ENCODE measurements at places on chromosomes 3 and 15. TPM values are rescaled to one million over a fixed set of nuclear protein-coding genes. Genes with fewer than 3 reads are reported as not detected.

MAP2K5 gene
- 20.7 TPM for total RNA-seq

GOLGA8M gene
- 1.9 TPM for total RNA-seq

DNA sequence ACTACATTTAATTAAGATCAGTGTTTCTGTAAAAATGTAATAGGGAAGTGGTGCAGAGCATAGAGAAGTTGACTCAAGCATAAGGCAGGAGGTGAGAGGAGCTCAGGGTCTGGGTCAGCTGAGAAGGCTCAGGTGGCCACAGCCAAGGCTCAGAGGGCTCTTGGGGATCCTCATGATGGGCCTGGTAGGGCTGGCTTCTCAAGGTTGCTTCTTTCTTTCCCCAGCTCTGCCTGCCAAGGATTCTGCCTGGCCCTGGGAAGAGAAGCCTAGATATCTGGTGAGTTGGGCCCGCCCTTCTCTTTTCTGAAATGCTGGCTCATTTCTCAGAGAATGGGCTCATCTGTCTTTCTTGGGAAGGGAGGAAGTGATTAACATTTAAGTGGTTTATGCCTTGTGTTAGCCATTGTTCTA, 6.5 kb downstream of the ZNF589 start:
- peak; percentile 79 for DNase-seq

- no peak for DNase-seq
Observed at GRCh38 chr15:64917211-64917610, 5.5 kb downstream of the ANKDD1A start.

FBXW12 gene
- 6.0 TPM for total RNA-seq

GRCh38 chr3:196232154-196232881, 16.0 kb downstream of the SLC51A start:
- DNase-seq = no peak

- no peak for DNase-seq
Observed at GRCh38 chr3:171312741-171313140, 147.5 kb downstream of the TNIK start.

GRCh38 chr3:4656059-4656458, 162.9 kb downstream of the ITPR1 start:
- peak; percentile 75 for DNase-seq

LDHAL6B gene
- total RNA-seq = 3.6 TPM

DNA sequence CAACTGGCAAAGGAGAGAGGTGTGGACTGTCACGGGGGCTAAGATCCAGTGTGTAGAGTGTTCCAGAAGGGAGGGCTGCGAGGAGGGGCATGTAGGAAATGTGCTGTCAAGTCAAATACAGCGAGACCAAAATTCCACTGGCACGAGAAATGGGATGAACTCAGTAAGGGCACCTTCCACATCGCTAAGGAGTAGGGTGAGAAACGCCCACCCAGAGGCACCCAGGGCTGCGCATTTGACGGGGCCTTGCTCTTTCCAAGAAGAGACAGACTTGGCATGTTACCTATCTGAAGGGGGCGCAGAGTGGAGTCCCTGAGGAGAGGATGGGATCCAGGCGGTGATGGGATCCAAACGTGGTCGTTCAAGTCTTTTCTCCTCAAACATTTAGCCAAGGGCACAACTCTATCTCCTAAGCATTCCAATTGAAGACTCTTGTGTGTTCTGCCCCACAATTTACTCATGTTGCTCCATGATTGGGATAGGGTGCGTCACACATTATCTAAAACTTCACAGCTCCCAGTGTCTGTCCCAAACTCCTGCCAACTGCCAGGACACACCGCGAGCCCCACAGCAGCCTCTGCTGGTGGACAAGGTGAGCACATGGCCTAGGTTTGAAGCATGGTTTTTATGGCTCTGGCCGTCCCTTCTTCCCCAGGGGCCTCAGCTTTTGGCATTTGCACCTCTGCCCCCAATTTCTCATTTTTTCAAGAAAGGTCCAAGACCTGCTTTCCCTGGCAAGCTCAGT, 7.6 kb downstream of the SELENOS start:
- DNase-seq = no peak

DNA sequence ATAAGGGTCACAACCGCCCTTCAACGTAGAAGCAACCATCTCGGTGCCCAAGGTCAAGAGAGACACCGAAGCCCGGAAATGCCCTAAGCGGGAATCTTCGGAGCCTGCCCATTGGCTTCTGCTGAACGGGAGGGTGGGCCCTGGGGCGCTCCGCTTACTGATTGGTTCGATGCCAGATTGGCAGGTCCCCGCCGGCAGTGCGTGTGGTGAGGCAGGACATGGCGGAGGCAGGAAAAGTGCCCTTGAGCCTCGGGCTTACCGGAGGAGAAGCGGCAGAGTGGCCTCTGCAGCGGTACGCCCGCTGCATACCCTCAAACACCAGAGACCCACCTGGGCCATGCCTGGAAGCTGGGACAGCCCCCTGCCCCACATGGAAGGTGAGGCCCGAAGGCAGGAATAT, at the start of gene REC114:
TSS of gene REC114 (plus strand) at position 197 of the 400 bp plus-strand sequence. CDS start at position 219, 22 bp downstream.
- no peak for DNase-seq

DNA sequence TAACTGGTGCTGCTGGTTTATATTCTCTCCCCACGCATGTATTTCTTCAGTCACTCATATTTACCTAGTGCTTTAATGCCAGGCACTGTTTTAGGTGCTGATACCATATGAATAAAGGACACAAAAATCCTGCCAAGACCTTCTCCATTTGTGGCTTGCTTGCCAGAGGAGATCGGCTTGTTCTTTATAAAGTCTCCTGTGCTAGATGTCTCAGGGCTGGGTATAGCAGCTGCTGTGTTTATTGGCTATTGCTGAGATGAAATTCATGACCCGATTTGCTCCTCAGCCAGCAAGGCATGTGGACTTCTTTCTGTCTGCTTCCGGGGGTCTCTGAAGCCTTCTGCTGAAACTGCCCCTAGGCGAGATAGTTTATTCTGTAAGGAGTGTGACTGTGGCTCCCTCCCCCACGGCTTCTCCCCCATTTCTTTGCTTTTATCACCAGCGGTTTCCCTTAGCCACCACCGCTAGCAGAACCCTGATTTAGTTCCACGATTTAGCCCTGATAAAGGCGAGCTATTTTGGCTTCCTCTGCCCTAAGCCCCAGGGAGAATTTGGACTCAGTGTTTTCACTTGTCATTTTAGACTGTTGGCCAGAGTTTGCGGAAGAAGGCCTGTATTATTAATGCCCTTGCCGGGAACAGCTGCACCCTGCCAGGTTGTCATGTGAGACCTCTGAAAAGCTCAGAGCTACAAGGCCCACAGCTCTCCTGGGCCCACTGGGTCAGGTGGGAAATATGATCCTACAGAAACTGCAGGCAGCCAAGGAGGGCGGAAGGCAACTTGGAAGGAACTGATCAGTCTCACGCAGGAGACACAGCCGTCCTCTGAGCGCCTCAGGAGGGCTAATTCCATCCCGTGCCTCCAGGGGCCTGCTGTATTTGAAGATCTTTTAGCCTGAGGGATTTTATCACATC, 46.8 kb downstream of the ST6GAL1 start:
- DNase-seq = no peak

FBXL22 gene
- total RNA-seq = 86.9 TPM

- no peak for DNase-seq
Observed at GRCh38 chr3:195198426-195199346, 72.3 kb downstream of the XXYLT1 start.

All from umbilical cord (tissue), 2 donors.